ENCODE measurements at places on chromosomes 12 and 14.

- peak; percentile 43 for DNase-seq
Observed at GRCh38 chr12:92297932-92298696, 152.5 kb upstream of the BTG1 start.

DNA sequence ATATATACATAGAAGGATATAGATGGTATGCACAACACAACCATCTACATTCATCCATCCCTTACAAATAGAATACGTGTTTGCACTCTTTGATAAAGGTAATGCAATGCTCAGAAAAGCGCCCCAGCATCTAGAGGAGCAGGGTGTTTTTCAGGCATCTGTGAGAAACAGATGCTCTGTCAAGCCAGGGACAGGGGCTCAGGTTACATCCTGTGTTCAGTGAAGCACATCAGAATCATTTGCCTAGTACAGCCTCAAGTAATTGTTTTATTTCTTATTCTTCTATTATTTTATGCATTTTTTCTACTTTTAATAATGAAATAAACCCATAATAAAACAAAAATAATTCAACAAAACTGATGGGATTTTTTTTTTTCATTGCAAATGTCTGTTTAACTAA is 50.5 kb upstream of the HIF1A start:
- DNase-seq: no peak

DNA sequence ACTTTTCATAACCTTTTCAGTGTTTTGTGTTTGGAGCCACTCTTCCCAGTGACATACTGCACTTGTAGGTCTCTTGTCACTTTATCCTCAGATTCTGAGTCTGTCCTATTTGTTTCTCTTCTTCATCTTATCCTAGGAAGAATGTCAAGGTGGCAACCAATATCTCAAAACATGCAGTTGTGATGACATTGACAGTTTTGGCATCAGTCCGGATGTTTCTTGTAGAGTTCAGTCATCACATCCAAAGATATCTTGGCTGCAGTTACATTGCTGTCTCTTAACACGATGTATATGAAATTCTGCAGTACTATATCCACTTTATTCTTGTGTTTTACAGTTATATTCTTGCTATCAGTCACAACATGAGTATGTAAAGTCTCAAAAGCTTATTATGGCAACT is 6.4 kb downstream of the ADIPOR2 start:
- DNase-seq: no peak

- DNase-seq: no peak
Observed at GRCh38 chr14:56280843-56281242, 162.6 kb downstream of the PELI2 start.

DNA sequence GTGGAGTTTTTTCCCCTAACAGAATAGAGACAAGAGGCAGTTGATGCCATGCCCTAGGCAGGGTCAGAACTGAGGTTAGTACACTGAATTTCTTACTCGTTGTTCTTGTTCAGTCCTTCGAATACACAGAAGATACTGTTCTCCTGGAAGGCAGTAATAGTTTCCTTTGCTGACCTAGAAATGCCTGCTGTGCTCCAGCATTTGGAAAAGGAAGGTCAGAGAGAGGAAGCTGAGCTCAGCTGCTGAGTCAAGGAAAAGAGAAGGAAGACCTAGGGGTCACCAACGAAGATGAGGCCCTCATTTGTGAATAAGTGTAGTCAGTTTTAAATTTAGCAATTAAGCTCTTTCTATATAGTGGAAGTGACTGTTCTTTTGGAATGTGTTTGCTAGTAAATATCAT is 100.1 kb downstream of the CRADD start:
- DNase-seq: no peak

DNA sequence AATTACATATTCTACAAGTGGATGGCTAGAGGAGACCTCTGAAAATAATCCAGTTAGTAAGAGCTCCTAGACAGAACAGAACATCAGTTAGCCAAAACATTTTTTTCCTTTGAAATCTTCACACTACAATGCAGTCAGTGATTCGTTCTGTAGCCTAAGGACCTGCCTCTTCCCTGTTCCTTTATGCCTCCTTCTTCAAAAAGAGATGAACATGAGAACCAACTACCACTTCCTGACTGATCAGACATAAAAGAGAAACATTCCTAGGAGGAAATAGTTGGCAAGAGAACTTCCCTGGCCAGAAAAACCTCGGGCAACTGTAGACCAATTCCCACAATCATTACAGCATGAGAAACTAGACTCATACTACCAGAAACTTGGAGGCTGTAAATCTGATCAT is 29.4 kb downstream of the ITPR2 start:
- no peak for DNase-seq

DNA sequence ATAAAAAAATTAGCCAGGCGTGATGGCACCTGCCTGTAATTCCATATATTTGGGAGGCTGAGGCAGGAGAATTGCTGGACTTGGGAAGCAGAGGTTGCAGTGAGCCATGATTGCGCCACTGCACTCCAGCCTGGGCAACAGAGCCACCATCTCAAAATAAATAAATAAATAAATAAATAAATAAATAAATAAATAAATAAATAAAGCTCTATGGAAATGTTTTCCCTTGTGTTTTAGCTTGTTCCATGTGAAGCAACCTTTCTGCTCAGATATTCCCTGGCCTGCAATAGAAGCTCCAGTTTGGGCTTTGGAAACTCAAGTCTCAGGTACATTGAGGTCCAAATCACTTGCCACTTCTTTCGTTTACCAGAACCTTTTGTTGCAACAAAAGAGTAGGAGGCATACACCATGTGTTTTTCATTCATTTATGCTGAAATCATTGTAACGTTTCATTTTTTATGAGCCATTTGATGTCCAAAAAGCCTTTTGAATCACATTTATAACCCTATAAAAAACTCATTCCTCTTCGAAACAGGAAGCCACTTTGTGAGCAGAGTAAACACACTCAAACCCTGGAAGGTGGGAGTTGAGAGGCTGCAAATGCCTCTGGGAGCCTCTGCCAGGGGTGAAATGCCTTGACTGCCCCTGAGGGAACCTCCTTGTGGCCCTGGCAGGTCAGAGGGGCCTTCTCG is 376.6 kb upstream of the TBX3 start:
- DNase-seq: no peak

DNA sequence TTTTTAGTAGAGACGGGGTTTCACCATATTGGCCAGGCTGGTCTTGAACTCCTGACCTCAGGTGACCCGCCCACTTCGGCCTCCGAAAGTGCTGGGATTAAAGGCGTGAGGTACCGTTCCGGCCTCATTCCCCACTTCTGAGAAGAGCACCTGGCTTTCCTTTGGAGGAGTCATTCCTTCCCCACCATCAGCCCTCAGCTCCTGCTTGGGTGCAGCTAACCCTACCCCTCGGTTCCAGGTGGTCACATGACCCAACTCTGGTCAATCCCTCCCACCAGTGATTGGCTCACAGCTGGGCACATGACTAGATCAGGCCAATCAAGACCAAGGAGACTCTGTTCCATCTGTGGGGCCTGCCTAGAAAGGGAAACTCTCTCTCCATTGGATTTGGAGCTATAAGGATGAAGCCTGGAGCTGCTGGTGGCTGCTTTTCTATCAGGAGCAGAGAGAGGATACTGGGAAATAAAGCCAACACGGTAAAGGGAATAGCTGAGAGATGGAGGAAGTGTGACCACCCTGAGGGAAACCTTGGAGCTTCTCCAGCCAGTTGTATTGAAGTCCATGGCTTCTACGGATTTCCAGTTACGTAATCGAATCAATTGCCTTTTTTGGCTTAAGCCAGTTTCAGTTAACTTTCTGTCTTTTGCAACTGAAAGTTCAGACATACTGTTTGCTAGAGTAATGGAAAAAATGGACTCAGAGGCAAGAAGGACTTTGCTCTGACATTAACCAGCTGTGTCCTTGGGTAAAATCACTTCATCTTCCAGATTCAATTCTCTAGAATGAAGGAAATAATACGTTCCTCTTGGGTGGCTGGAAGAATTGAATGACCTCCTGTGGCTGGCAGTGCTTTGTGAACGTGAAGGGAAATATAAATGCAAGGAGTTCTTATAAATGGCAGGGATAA is 19.7 kb upstream of the IFT81 start:
- no peak for DNase-seq

DNA sequence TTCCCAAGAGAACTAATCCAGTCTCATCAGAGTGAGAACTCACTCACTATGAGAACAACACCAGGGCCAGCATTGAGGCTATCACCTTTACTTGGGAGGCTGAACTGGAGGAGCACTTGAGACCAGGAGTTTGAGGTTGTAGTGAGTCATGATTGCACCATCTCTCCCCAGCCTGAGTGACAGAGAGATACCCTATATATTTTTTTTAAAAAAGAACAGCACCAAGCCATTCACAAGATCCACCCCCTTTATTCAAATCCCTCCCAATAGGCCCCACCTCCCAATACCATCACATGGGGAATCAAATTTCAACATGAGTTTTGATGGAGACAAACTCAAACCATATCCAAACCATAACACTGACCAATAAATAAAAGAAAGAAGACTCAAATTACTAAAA is 3.7 kb upstream of the TMX1 start:
- no peak for DNase-seq

Measured in CD4-positive, alpha-beta T cell treated with Interleukin-4 for 1 hour (primary cell).